ENCODE measurements at places on chromosomes 2 and 18.

GRCh38 chr2:117944816-117945215 is 69.1 kb downstream of the CCDC93 start:
- DNase-seq: no peak

GRCh38 chr2:231348704-231349373 is 46.7 kb upstream of the B3GNT7 start:
- DNase-seq: no peak

- DNase-seq: no peak
Measured at GRCh38 chr2:187900021-187900420, 345.8 kb upstream of the TFPI start.

GRCh38 chr2:184735611-184736010 is 137.3 kb downstream of the ZNF804A start:
- no peak for DNase-seq

DNA sequence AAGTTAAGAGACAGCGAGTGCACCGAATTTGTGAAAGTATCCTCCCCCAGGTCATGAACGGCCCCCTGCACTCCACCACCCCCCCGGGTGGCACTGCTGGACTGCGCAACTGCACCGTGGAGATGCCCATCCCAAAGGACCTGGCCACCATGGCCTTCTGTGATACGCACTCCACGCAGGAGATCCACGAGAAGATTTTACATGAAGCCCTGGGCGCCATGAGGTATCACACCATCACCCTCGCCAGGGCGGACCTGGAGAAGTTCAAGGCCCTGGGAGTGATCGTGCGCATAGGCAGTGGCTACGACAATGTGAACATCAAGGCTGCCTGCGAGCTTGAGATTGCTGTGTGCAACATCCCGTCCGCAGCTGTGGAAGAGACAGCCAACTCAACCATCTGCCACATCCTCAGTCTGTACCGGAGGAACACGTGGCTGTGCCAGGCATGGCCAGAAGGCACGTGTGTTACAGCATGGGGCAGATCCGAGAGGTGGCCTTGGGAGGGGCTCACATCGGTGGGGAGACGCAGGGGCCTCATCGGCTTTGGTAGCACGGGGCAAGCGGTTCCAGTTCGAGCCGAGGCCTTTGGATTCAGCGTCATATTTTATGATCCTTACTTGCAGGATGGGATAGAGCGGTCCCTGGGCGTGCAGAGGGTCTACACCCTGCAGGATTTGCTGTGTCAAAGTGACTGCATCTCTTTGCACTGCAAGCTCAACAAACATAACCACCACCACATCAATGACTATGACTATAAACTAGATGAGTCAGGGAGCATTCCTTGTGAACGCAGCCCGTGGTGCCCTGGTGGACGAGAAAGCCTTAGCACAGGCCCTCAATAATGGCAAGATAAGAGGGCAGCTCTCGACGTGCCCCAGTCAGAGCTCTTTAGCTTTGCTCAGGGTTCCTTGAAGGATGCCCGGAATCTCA is 290.8 kb upstream of the MC4R start:
- no peak for DNase-seq

GRCh38 chr18:63981719-63982118 is 11.8 kb downstream of the SERPINB8 start:
- DNase-seq: no peak

DNA sequence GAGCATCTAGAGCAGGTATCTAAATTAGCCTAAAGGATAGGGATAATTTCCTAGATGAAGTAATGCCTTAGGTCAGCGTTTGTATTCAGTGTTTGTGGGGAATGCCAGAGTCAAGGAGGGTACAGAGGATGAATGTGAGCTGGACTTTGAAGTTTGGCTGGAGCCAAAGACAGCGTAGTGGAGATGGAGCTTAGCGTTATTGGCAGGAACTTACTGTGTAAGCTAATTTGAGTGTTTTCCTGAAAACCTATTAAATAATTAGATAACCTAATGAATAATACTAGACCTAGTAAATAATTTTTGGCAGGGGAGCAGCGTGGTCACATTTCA is 4.2 kb downstream of the RNF138 start:
- DNase-seq: no peak

GRCh38 chr2:175892046-175892445 is 110.0 kb downstream of the LNPK start:
- no peak for DNase-seq

GRCh38 chr2:208466151-208466919 is 59.7 kb downstream of the PTH2R start:
- DNase-seq: no peak

DNA sequence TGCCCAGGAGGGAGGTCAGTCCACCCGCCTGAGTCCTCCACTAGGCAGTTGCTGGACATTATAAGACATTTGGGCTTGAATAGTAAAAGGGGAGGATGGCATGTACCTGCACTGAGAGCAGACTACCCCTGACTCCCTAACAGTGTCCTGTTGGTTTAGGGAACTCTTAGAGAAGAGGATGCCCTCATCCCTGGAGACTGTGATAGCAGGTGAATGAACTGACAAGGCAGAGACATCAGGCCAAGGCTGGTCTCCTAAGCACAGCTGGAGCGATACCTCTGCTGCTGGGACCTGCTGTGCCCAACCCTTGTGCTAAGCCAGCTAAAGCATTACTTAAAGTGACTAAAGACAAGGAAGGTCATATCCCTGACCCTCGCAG is 34.8 kb downstream of the PROC start:
- DNase-seq: no peak

DNA sequence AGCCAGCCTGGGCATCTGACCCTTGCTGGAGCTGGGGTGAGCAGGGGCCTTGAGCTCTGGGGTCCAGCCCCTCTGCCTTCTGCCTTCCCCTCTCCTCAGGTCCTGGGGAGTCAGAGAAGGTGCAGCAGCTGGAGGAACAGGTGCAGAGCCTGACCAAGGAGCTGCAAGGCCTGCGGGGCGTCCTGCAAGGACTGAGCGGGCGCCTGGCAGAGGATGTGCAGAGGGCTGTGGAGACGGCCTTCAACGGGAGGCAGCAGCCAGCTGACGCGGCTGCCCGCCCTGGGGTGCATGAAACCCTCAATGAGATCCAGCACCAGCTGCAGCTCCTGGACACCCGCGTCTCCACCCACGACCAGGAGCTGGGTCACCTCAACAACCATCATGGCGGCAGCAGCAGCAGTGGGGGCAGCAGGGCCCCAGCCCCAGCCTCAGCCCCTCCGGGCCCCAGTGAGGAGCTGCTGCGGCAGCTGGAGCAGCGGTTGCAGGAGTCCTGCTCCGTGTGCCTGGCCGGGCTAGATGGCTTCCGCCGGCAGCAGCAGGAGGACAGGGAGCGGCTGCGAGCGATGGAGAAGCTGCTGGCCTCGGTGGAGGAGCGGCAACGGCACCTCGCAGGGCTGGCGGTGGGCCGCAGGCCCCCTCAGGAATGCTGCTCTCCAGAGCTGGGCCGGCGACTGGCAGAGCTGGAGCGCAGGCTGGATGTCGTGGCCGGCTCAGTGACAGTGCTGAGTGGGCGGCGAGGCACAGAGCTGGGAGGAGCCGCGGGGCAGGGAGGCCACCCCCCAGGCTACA is 3.8 kb downstream of the EMILIN1 start:
- no peak for DNase-seq

DNA sequence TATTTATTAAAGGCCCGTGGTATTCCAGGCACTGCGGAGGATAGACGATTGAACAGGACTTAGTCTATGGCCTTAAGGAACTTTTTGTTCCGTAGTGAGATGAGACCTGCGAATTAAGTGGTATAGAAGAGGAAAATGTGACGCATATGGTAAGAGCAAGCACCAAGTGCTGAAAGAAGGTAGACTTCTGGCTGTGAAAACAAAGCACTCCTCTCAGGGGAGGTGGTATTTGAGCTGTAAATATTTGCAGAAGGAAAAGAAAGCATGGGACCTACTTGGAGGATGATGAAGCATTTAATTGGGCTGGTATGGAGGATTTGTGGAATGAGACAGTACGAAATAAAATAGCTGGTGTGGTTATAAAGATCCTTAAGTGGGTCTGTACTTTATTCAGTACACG is 62.5 kb downstream of the GPR39 start:
- DNase-seq: no peak

DNA sequence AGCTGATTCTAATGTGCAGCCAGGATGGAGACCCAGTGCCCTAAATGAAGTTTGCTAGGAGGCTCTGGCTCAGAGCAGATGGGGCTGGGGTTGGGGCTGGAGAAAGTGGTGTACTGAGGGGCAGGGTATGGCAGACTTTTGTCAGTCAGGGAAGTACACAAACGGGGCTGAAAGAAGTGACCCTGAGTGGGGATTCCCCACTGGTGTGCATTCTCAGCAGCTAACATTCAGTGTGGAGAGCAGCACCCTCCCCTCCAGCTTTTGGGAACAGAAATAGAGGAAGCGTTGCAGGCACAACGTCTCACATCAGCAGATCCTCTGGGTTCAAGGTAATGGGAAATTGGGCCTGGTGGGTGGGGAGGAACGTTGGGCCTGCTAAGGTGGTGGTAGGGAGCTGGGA is 89.1 kb upstream of the GCFC2 start:
- DNase-seq: no peak

GRCh38 chr2:200814276-200814815 is 2.6 kb downstream of the BZW1 start:
- DNase-seq: no peak

GRCh38 chr2:225274751-225275150 is 124.8 kb upstream of the NYAP2 start:
- DNase-seq: no peak
